NCI-H1048 (cell line): ENCODE measurements at places on chromosomes 7 and 10.

- no peak for DNase-seq
These were observed 7.6 kb upstream of the CALML5 start for GRCh38 chr10:5506751-5507648.

- DNase-seq, result no peak
These were observed 75.9 kb downstream of the ICA1 start for GRCh38 chr7:8185926-8186683.

DNA sequence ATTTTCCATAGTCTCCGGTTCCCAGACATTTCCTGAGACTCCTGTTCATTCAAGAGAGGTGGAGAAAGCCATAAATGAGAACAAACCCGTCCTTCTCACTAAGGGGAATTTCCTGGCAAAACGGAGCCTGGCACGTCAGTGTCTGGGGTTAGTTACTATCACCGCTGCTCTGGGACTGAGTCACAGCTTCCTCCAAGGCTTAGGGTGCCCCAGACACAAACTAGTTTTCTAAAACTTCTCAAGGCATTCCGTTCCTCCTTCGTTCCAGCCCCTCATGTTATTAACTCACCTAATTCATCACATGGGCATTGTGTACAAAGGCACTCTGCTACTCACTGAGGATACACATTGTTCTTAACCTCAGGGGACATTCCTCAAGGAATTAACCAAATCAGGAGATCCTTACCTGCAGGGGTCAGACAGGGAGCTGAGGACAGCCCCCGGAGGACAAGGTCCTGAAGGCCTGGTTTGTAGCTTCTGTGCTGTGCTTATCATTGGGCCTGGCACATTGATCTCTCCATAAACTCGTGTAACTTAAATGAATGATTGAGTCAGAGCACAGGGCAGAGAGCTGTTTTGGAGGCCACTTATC lies 103.0 kb upstream of the KLF6 start:
- no peak for DNase-seq

DNA sequence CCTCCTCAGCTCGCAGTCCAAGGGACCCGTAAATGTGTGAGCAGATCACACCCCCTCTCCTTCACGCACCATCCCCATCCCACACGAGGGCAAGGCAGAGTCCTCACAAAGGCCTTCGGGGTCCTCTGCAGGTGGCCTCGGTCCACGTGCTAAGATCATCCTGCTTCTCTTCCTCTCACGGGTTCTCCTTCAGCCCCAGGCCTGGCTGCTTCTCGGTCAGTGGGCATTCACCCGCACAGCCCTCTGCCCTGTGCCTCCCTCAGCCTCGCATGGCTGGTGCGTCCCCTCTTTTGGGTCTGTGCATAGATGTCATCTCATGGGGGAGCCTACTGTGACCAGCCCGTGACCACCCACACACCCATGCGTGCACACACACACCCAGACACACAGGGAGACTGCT lies 17.3 kb upstream of the FOXL3 start:
- no peak for DNase-seq

DNA sequence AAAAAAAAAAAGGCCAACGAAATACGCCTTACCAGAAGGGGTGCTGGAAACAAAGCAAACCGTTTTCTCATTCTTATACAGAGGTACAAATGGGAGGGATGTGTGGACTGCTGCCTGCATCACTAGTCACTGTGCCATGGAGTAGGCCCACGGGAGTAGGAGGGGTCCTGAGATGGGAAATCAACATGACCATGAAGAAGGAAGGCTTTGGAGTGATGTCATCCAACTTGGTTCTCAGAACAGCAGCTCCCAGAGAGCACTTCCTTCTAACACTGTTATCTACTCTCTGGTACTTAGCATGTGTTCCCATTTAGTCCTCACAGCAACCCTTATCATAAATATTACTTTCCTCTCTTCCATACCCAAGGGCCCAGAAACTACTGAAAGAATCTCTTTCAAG lies 60.0 kb upstream of the LRGUK start:
- no peak for DNase-seq

- DNase-seq, result no peak
These were observed 253.7 kb downstream of the SFMBT2 start for GRCh38 chr10:7157091-7157490.

DNA sequence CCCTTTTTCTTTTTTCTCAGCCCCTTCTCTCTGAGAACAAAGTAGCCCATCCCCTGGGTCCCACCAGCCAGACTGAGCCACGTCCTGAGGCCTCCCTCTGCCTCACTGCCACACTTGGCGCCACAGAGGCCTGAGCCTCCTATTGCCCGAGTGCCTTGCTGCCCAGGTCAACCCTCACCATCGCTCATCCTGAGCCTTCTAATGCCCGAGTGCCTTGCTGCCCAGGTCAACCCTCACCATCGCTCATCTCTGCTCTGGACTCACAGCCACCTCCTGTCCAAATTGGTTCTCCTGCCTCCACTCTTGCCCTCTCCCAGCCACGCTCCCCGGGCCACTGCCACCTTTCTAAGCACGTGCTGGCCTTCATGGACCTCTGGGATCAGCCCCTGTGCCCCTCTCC lies 53.2 kb upstream of the SMNDC1 start:
- no peak for DNase-seq
